Liver (tissue), 10 donors: ENCODE measurements at places on chromosomes 2 and 18.

DNA sequence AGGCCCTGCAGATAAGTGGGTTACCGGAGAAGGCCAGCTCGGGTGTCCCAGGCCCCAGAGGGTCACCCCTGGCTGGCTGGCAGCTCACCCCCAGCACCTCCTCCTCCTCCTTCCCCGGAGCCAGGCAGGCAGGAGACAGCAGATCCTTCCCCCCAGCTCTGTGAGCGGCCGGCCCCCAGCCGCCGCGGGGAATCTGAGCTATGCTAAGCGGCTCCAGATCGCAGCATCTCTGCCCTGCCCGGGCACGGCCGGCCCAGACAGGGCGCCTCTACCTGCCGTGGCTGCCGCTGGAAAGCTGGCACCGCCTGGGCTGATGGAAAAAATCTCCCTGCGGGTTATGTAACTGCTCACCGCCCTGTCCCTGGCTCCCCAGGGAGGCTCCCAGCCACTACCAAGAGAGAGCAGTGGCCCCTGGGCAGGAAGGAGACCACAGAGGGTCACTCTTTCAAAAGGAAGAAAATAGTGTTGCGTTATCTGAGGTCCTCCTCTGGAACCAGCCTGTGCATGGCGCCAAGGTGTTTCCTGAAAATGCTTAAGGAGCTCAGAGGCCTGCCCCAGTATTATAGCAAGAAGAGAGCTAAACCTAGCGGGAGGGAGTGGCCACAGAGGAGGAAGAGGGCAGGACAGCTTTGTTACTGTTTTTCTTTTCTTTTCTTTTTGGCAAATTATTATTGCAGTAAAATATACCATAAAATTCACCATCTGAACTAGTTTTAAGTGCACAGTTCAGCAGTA, 179.0 kb downstream of the SMAD7 start:
- DNase-seq: no peak

- DNase-seq: peak; percentile 49
Measured at GRCh38 chr18:35289727-35290093, 319 bp downstream of the ZSCAN30 start.

DNA sequence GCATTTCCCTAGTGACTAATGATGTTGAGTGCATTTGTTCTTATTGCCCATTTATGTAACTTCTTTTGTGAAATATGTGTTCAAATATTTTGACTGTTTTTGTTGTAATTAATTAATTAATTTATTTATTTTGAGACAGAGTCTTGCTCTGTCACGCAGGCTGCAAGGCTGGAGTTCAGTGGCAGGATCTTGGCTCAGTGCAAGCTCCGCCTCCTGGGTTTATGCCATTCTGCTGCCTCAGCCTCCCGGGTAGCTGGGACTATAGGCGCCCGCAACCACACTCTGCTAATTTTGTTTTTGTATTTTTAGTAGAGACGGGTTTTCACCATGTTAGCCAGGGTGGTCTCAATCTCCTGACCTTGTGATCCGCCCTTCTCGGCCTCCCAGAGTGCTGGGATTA, 71.9 kb downstream of the TAF4B start:
- DNase-seq: no peak

GRCh38 chr18:3649135-3649632, 199.2 kb downstream of the TGIF1 start:
- no peak for DNase-seq

GRCh38 chr18:32091325-32091723, 350 bp upstream of the RNF138 start:
- no peak for DNase-seq

GRCh38 chr2:70709275-70710037, 58.5 kb downstream of the ADD2 start:
- DNase-seq: no peak

- no peak for DNase-seq
Measured at GRCh38 chr2:33518200-33518599, 41.8 kb downstream of the RASGRP3 start.

GRCh38 chr18:22197668-22198067, 28.3 kb downstream of the GATA6 start:
- no peak for DNase-seq

DNA sequence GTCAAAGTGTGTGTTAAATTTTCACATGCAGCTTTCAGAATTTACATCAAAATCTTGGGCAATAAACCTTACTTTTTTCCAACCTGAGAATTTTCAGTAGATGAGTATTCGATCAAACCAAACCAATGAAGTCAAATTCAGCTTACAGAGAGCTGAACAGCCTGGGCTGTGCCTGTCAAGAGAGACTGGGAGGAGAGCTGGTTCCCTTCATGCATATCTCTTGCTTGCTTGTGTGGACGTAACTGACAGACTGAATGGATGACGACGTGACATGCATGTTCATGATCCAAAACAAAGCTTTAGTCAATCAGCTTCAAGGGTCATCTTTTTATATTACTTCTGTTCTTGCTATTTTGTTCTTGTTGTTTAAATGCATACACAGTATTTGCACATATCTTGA, 145.2 kb downstream of the GALNT3 start:
- DNase-seq: no peak

DNA sequence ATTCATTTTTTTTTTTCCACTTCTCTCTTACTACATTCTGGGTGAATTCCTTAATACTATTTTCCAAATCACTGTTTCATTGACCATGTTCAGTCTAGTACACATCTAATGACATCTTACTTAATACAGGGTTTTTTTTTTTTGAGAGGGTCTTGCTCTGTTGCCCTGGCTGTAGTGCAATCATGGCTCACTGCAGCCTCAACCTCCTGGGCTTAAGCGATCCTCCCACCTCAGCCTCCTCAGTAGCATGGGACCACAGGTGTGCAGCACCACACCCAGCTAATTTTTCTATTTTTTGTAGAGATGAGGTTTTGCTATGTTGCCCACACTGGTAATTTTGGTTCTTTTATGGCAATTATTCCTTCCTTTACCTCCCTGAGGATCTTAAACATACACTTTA, 29.4 kb downstream of the FBXO11 start:
- DNase-seq: no peak

- DNase-seq: no peak
Measured at GRCh38 chr18:377088-377487, 109.2 kb upstream of the THOC1 start.

DNA sequence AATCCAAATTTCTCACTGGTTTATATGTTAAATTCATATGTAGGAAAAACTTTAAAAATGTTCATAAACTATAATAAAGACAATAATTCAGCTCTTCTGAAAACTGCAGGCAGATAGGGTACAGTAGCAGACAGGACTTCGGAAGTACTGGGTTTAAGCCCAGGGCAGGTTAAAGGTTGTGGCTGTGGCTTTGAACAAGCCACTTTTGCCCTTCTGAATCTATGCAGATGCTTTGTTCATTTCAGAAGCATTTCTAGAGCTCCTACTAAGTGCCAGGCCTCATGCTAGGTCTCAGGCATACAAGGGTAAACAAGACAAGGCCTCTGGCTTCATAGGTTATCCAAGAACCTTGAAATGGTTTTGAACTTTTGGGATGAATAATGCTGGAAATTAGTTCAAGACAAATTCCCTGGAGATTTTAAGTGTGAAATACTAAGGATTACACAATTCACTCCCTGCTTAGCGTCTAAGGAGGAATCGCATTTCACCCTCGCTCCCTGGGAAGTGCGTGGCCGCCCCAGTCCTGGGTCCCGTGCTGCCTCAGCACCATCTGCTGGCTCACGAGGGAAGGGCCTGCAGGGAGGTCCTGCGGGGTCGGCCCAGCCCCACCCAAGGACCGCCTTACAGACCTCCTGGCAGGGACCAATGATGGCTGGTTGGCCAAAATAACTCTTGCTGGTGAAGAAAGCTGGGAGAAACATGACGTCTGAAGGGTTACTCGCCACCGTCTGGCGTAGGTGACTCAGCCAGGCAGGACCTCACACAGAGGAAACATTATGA, 67.7 kb upstream of the L3MBTL4 start:
- DNase-seq: peak; percentile 53

- no peak for DNase-seq
Measured at GRCh38 chr2:216880509-216881184, 20.8 kb upstream of the TNP1 start.

- DNase-seq: no peak
Measured at GRCh38 chr2:37390777-37391176, 46.3 kb downstream of the QPCT start.

- no peak for DNase-seq
Measured at GRCh38 chr2:209519271-209519670, 95.4 kb downstream of the MAP2 start.

DNA sequence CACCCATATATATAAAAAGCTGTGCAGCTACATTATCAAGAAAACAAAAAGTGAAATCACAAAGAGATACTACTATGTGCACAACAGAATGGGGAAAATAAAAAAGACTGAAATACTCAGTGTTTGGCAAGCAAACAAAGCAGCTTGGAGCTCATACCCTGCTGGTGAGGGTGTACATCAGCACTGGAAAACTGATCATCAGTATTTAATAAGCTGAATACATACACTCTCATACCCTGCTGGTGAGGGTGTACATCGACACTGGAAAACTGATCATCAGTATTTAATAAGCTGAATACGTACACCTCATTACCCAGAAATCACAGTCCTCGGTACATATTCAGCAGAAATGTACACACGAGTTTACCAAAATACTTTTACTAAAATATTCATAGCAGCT, 220.8 kb downstream of the SPP2 start:
- no peak for DNase-seq

DNA sequence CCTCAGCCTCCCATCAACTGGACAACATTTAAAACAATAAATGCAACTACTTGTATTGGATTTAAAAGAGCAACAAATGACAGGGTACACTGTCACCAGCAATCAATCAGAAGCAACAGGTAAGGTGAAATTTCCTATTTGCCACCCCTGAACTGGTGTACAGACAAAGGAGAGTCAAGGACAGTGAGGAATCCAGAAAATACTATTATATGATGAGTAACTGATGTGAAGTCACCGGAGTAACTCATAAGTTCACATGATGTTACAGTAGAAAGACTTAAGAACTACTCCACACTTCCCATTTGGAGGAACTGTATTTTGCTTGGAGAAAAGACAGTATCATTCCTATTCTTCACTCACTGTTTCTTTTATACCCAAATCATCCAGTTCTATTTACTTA, 4.1 kb upstream of the STAT1 start:
- DNase-seq: no peak

DNA sequence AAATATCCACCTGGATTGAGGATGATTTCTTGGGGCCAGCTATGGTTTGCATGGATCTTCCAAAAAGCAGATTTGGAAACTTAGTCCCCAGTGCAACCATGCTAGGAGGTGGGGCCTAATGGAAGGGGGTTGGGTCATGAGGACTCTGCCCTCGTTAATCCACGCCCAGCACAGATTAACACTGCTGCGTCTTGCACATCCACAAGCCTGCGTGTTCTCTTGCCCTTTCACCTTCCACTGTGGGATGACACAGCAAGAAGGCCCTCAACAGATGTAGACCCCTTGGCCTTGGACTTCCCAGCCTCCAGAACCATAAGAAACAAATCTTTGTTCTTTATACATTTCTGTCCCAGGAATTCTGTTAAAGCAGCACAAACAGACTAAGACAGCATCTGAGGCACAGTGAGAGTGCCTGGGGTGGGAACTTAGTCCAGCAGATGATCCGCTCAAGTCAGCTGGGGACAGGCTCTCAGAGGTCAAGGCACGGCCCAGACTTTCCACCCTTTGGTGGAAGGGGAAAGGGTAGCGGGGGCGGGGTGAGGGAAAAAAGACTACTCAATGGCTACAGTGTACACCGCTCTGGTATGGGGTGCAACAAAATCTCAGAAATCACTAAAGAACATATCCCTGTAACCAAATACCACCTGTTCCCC, 2.4 kb downstream of the RAB17 start:
- no peak for DNase-seq

DNA sequence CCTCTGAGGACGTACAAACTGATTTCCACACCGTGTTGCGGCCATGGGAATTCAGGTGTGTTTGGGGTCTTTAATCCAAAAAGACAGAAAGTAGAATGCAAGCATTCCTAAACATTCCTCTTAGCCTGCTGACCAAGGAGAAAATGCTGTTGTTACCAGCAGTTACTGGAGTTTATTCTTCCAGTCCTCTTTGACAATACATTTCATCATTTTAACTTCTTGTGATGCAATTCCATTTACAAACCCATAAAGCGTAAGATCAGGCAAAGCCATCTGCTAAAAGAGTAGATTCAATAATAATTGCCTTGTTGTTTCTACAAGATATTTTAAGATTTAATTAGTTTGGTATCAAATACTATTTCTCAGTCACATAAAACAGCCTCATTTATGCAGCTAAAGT, 32.7 kb downstream of the SPIRE1 start:
- DNase-seq: no peak

DNA sequence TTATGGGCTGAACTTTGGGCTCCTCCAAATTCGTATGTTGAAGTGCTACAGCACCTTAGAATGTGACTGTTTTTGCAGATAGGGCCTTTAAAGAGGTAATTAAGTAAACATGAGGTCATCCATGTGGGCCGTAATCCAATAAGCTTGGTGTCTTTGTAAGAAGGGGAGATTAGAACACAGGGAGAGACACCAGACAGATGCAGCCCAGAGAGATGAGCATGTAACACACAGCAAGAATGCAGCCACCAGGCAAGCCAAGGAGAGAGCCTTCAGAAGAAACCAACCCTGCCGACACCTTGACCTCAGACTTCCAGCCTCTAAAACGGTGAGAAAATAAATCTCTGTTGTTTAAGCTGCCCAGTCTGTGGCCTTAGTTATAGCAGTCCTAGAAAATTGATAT, 74.3 kb downstream of the HRH4 start:
- DNase-seq: no peak

GRCh38 chr2:133894429-133894828, 326.2 kb upstream of the NCKAP5 start:
- no peak for DNase-seq

DNA sequence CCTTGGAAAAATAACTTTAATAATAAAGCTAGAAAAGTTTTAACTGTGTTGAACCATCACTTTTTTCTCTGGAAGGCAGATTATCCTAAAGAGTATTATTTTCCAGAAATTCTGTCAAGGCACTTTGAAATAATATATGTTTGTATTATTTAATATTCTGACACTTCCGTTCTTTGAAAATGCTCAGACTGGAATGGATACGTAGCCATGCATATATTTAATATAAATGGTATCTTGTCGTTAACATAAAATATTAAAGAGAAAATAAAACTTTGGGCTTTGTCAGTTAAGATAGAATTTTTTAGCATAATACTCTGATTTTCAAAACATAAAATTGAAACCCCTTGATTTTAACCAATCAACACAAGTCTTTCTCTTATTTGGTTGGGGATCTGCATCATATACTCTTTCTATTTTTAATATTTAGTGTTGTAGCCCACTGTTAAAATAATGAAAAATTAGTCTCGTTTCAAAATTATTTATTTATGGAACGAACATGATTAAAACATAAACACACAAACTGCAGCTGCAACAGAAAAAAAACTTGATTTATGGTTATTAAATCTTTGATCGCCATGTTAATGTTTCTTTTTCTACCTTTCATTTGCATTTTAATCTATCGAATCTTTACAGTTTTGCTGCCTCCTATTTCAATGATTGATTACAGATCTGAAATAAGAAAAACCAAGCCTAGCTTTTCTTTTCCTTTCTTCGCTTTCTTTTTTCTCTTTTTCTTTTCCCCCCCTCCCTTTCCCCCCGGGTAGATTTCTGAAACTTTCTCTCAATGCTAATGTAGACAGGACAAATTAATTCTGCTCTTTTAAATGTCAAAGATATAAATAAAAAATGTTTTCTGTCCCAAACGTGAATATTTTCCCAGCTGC, 145.5 kb downstream of the MEIS1 start:
- DNase-seq: no peak

- no peak for DNase-seq
Measured at GRCh38 chr2:168090366-168091135, 156.8 kb downstream of the STK39 start.

- no peak for DNase-seq
Measured at GRCh38 chr18:79554321-79554720, 125.3 kb upstream of the CTDP1 start.

- no peak for DNase-seq
Measured at GRCh38 chr18:50721451-50722120, 98.2 kb downstream of the MRO start.
